ENCODE measurements at places on chromosomes 4 and X. TPM values are rescaled to one million over a fixed set of nuclear protein-coding genes. Genes with fewer than 3 reads are reported as not detected.

The RHOXF1 gene
- total RNA-seq = not detected

The DMRTC1 gene
- not detected for total RNA-seq

The SLC9B1 gene
- total RNA-seq = not detected

The PCDH10 gene
- 0.33 TPM for total RNA-seq

The SLIT2 gene
- 3.1 TPM for total RNA-seq

The DDX60 gene
- 4.0 TPM for total RNA-seq

The MAP7D2 gene
- total RNA-seq = 0.99 TPM

DNA sequence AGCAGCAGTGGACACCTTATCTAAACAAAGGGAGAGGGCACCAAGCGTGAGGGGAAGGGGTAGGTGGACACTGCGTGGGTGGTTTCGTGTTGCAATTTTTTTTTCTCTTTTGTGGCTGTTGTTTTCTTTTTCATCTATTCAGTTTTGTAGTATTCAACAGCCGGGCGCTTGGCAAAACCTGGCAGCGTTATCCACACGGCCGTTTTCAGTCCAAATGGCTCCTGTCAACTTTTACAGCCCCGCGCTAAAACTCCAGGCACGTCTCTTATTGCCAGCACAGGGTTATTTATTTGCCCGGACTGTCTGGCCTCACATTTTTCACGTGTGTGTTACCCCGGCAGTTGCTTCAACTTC, 192.2 kb downstream of the BCOR start:
- peak overlapping the region; percentile 40 for H3K27ac ChIP-seq
- no peaks in the 10 kb centered on the region for H3K27me3 ChIP-seq
- H3K4me3 ChIP-seq = no peak overlapping the region
- peak; percentile 61 for DNase-seq
- H3K36me3 ChIP-seq = no peaks in the 10 kb centered on the region

GRCh38 chr4:153780876-153781275, 8.0 kb downstream of the SFRP2 start:
- no peaks in the 10 kb centered on the region for H3K36me3 ChIP-seq
- no peak overlapping the region for H3K4me3 ChIP-seq
- no peak overlapping the region for H3K27ac ChIP-seq
- no peaks in the 10 kb centered on the region for H3K27me3 ChIP-seq
- H3K4me1 ChIP-seq = no peaks in the 10 kb centered on the region

DNA sequence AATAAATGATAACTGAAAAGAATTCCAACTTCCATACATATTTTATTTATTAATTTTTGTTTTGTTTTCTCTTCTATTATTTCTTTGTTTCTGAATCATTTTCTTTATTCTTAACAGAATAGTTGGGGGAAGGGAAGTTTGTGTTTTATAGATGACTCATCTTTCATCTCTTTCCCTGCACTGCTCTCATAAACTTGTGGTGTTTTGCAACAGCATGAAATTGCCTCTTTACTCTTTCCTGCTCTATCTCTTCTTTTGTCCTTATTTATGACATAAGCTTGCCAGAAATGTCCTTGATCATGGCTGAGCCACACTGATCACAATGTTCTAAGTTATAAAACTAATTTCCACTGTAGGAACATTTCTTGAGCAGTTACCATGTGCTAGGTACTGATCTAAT, 22.3 kb downstream of the QRFPR start:
- H3K4me1 ChIP-seq = no peaks in the 10 kb centered on the region
- no peak for DNase-seq
- no peaks in the 10 kb centered on the region for H3K27me3 ChIP-seq
- no peaks in the 10 kb centered on the region for H3K36me3 ChIP-seq
- no peak overlapping the region for H3K27ac ChIP-seq

DNA sequence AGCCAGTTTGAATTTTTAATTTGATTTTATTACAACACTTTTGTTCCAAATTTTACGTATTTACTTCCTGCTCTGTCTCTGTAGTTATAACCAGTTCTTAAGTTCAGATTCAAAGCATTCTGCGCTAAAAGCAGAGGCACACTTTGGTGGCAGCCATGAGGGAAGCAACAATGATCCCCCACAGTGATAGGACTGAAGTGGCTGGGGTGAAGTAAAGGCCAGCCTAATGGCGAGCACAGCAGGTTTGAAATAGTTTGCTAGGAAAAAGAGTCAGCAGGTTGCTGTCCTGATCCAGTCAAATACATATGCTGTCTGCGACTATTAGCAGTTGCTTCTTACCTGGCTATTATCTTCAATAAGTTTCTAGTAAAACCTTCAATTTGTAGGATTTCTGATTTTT, 176.3 kb downstream of the RPA4 start:
- H3K36me3 ChIP-seq = no peaks in the 10 kb centered on the region
- no peak for DNase-seq

- no peak for DNase-seq
- no peaks in the 10 kb centered on the region for H3K27me3 ChIP-seq
- no peak overlapping the region for H3K27ac ChIP-seq
- H3K4me1 ChIP-seq = no peaks in the 10 kb centered on the region
- no peak overlapping the region for H3K4me3 ChIP-seq
These were observed 57.0 kb downstream of the ATP11C start for GRCh38 chrX:139875841-139876240.

DNA sequence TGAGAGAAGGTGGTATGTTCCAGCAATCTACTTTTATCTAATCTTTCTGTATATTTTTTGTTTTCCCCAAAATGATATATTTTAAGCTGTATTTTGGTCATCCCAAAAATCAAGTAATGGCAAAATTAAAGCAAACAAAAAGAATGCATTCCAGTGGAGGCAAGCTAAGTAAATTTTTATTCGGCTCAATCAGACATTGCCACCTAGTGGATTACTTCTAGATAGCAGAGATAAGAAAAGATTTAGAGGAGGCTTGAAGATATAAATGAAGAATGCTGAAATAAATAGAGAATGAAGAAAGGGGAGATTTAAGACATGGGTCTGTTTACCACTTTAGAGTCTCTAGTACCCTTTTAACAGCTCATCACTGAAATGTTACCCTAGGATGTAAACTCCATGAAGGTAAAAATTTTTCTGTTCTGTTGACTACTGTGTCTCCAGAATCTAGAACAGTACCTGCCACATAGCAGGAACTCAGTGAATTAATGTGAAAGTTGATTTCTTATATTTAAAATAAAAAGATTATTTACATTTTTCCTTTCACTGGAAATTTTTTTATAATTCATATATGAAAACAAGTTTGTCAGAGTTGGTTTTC, 110.9 kb upstream of the ANK2 start:
- H3K27ac ChIP-seq = no peak overlapping the region
- H3K4me1 ChIP-seq = no peaks in the 10 kb centered on the region
- no peaks in the 10 kb centered on the region for H3K27me3 ChIP-seq
- H3K36me3 ChIP-seq = no peaks in the 10 kb centered on the region
- H3K4me3 ChIP-seq = no peak overlapping the region
- no peak for DNase-seq

GRCh38 chr4:109355835-109356234, 53.4 kb upstream of the COL25A1 start:
- H3K27ac ChIP-seq = no peak overlapping the region
- no peaks in the 10 kb centered on the region for H3K4me1 ChIP-seq
- no peaks in the 10 kb centered on the region for H3K27me3 ChIP-seq
- H3K4me3 ChIP-seq = no peak overlapping the region

DNA sequence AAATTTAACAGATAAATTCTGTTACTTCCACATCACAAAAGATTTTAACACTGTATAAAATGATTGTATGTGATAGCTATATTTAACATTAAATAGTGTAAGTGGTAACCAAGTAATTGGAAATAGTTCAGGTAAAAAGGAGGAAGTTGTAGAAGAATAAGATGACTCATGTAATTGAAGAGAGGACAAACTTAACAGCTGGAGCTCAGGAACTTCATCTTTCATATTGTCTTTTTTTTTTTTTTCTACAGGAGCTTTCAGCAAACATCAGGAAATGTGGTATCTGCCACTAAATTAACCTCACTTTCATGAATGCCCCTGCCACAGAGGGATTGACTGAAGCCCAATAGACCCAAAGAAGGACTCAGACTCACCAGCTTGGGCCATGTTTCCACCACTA, 188.4 kb upstream of the VEGFC start:
- H3K36me3 ChIP-seq = no peaks in the 10 kb centered on the region
- DNase-seq = no peak
- H3K4me3 ChIP-seq = no peak overlapping the region
- H3K4me1 ChIP-seq = no peaks in the 10 kb centered on the region
- H3K27me3 ChIP-seq = no peaks in the 10 kb centered on the region

DNA sequence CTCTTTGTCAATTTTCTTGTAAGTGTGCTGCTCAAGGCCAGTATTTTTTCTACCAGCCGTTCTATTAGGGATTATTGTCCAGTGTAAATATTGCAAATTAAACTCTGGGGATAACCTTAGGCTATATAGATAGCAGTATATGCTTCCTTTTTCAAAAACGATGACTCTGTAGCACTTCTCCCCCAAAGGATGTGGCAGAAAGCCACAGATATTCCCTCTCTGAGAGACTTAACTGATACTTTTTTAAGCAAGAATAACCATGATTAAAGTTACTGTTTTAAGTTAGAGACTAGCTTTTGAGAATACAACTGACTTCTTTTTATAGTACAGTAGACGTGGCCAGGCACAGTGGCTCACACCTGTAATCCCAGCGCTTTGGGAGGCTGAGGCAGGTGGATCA, 130.0 kb downstream of the FHIP1A start:
- H3K27me3 ChIP-seq = no peaks in the 10 kb centered on the region
- no peak overlapping the region for H3K4me3 ChIP-seq
- no peak for DNase-seq
- no peak overlapping the region for H3K27ac ChIP-seq

DNA sequence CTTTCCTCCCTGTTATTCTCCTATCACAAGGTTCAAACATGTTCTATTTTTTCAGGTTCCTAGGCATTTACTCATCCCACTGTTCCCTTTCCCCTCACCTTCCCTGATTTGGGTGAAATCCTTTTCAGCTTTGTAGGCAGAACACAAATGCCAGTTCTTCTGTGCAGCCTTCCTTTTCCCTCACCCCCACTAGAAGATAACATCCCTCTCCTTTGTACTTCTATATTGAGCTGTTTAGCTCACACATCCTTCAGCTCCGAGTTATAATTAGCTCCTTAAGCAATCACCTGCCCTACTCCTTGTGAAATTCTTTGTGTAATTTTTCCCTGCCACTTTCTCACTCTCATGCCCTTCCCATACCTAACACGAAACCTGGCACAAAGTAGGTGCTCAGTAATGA, 240.9 kb downstream of the AR start:
- no peaks in the 10 kb centered on the region for H3K27me3 ChIP-seq
- no peaks in the 10 kb centered on the region for H3K36me3 ChIP-seq

GRCh38 chrX:139642241-139642927, 65.6 kb downstream of the MCF2 start:
- H3K36me3 ChIP-seq = no peaks in the 10 kb centered on the region
- H3K4me3 ChIP-seq = no peak overlapping the region
- DNase-seq = no peak
- H3K27me3 ChIP-seq = no peaks in the 10 kb centered on the region

GRCh38 chr4:144518181-144518895, 127.6 kb upstream of the HHIP start:
- no peaks in the 10 kb centered on the region for H3K27me3 ChIP-seq
- H3K4me3 ChIP-seq = no peak overlapping the region
- DNase-seq = no peak

DNA sequence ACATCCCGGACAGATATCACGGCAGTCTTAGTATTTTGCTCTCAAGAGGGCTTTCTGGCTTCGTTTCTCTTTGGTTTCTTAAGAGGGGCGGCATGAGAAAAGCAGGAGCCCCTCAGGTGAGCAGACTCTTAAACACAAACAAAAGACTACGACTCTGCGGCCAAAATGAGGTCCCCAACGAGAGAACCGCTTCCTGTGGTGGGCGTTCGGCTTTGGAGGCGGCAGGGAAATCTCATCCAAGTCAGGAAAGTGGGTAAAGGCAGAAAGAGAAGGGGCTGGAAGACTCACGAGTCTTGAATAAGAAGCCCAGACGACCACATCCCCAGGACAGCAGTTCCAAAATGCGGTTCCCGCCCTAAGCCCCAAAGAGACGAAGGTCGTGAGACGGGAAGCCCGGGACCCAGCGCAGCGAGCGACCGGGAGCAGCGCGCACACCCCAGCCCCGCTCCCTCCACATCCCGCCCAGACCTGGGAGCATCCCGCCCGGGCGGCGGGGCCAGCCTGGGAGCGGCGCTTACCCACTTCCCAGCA, 409 bp downstream of the UGDH start:
- H3K27me3 ChIP-seq = no peaks in the 10 kb centered on the region
- peak overlapping the region; percentile 51 for H3K4me3 ChIP-seq
- DNase-seq = no peak
- H3K27ac ChIP-seq = peak overlapping the region; percentile 98
- H3K4me1 ChIP-seq = peaks cover 19% of the 10 kb centered on the region

DNA sequence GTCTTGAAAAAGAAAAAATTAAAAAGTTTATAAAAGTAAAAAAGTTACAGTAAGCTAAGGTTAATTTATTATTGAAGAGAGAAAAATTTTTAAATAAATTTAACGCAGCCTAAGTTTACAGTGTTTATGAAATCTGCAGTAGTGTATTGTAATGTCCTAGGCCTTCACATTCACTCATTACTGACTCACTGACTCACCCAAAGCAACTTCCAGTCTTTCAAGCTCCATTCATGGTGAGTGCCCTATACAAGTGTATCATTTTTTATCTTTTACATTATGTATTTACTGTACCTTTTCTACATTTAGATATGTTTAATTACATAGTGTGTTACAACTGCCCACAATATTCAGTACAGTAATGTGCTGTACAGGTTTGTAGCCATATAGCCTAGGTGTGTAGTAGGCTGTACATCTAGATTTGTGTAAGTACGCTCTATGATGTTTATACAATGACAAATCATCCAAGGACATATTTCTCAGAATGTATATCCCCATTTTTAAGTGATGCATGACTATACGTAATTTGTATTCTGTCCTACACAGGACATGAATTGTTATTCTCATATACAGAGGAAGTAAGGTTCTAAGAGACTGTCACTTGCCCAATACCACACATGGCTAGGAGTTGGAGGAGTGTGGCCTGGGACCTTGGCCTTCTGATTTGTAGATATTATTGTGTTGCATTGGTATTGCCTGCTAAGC, 19.5 kb upstream of the PDCL2 start:
- no peaks in the 10 kb centered on the region for H3K27me3 ChIP-seq
- DNase-seq = no peak
- no peaks in the 10 kb centered on the region for H3K36me3 ChIP-seq
- no peak overlapping the region for H3K27ac ChIP-seq
- no peaks in the 10 kb centered on the region for H3K4me1 ChIP-seq
- no peak overlapping the region for H3K4me3 ChIP-seq

- peaks cover 4% of the 10 kb centered on the region for H3K4me1 ChIP-seq
- no peaks in the 10 kb centered on the region for H3K36me3 ChIP-seq
- no peak overlapping the region for H3K27ac ChIP-seq
- H3K27me3 ChIP-seq = no peaks in the 10 kb centered on the region
- no peak for DNase-seq
These were observed 17.7 kb downstream of the OGT start for GRCh38 chrX:71550578-71550977.

GRCh38 chr4:16082426-16083240, 1.2 kb downstream of the PROM1 start:
- peak overlapping the region; percentile 15 for H3K4me3 ChIP-seq
- peak overlapping the region; percentile 80 for H3K27ac ChIP-seq
- H3K4me1 ChIP-seq = peaks cover 30% of the 10 kb centered on the region
- H3K36me3 ChIP-seq = no peaks in the 10 kb centered on the region
- no peaks in the 10 kb centered on the region for H3K27me3 ChIP-seq

- H3K4me3 ChIP-seq = no peak overlapping the region
- DNase-seq = no peak
- H3K4me1 ChIP-seq = peaks cover 18% of the 10 kb centered on the region
- no peaks in the 10 kb centered on the region for H3K27me3 ChIP-seq
- H3K36me3 ChIP-seq = peaks cover 2% of the 10 kb centered on the region
These were observed 32.0 kb downstream of the DCTD start for GRCh38 chr4:182885022-182885737.

GRCh38 chrX:40467454-40467853, 113.3 kb upstream of the ATP6AP2 start:
- H3K27ac ChIP-seq = peak overlapping the region; percentile 66
- H3K36me3 ChIP-seq = no peaks in the 10 kb centered on the region
- peaks cover 23% of the 10 kb centered on the region for H3K4me1 ChIP-seq
- no peak for DNase-seq
- H3K4me3 ChIP-seq = no peak overlapping the region

All from body of pancreas (tissue), 4 donors.